ENCODE measurements at places on chromosomes 7 and 10.

- no peak for DNase-seq
These were observed 224.5 kb upstream of the SEMA3E start for GRCh38 chr7:83873459-83873858.

- no peak for DNase-seq
These were observed 41.9 kb upstream of the PPP3CB start for GRCh38 chr10:73537709-73538108.

- no peak for DNase-seq
These were observed 229.8 kb upstream of the PODXL start for GRCh38 chr7:131786204-131786603.

DNA sequence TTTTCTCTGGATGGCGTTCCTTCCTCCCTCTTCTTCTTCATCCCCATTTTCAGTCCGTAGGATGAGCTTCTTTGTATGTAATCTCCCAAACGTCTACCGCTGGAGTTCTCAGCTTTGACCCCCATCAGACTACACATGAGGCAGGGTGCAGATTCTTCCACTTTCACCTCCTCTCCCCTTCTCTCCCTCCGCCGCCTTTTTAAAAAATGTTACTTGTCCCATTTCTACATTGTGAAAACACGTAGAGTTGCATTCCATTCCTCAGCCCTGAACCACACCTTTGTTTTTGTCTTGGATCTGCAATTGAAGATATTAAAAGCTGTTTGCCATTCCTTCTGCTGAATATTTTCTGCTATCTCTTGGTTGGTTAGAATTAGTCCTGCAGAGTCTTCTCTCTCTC is 6.2 kb downstream of the ADIRF start:
- no peak for DNase-seq

GRCh38 chr7:156764766-156765165 is 124.2 kb downstream of the RNF32 start:
- no peak for DNase-seq

DNA sequence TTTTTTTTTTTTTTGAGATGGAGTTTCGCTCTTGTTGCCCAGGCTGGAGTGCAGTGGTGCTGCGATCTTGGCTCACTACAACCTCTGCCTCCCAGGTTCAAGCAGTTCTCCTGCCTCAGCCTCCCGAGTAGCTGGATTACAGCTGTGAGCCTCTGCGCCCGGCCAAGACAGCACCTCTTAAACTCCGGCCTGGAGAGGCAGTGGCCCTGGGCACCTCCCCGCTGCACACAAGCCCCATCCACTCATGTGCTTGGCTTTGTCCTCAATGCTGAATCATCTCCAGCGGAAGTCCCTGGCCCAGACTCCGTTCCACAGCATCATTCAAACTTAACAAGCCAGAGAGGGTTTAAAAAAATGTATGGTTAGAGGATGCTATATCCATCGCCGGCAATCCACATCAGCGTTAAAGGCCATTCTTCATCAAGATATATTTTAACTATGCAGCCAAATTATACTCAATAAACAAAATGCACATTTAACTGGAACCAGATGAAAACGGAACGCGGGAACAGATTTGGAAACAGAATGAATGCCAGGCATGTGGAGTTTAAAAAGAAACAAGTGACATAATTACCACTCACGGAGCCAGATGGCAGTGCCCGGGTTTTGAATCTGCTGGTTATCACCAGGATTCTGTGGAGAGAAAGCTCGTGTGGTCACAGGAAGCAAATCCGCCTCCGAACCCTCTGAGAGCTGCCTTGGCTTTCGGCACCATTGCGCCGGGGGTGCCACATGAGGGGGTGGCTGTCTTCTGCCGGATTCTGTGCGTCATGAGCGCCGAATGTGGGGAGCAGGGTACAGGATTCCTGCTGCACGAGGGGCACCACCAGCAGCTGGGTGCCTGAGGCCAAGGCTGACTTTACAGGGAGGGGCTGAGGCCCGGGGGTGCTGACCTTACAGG is 45.6 kb upstream of the CFAP46 start:
- peak; percentile 38 for DNase-seq

- DNase-seq, result no peak
These were observed 150.8 kb upstream of the NPSR1 start for GRCh38 chr7:34507191-34507590.

DNA sequence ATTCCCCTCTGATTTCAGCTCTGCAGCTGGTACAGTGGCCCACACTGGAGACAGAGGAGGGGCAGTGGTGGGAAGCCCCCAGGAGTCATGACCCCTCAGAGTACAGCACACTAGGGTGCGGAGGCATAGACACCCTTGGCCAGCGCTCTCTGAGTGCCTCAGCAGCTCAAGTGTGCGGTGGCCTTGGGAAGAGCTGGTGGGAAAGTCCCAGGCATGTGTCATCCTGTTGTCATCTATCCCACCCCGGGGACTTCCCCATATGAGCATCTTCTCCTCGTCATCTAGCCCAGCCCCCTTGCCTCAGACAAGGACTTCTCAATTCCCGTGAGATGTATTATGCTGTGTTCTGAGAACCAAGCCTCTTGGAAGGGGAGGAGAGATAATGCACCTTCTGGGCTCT is 15.6 kb upstream of the PPIF start:
- peak; percentile 85 for DNase-seq

GRCh38 chr10:27447540-27447939 is 56.6 kb upstream of the RAB18 start:
- DNase-seq, result no peak

- no peak for DNase-seq
These were observed 122.9 kb downstream of the SH3PXD2A start for GRCh38 chr10:103732339-103733044.

DNA sequence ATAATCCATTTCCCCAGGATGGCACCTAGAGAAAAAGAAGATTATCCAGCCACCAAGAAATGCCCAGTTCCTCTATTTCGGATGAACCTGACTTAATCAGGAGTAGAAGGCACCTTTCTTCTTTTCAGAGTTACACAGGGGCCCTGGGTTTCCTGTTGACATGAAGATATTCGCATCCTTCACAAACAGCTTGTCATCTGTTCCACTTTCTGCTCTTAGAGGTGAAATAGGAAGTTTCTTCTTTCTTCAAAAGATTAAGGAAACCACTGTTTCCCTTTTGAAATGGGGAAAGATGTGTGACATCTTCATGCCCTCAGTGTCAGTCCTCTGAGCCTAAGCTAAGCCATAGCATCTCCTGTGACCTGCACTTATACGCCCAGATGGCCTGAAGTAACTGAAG is 39.1 kb upstream of the RAB18 start:
- DNase-seq, result no peak

GRCh38 chr7:52727632-52728031 is 307.8 kb upstream of the POM121L12 start:
- DNase-seq, result no peak

GRCh38 chr10:77889277-77889903 is 37.2 kb downstream of the DLG5 start:
- DNase-seq, result no peak

- DNase-seq, result no peak
These were observed 47.6 kb downstream of the STK17A start for GRCh38 chr7:43630482-43630881.

GRCh38 chr10:91567815-91568214 is 65.1 kb downstream of the PPP1R3C start:
- DNase-seq, result no peak
